ENCODE measurements at places on chromosomes 12 and 14. TPM values are rescaled to one million over a fixed set of nuclear protein-coding genes. Genes with fewer than 3 reads are reported as not detected.

Gene CCT2
- 272 TPM for total RNA-seq

Gene TMEM19
- total RNA-seq, result 22.5 TPM

Gene CRACR2A
- 15.7 TPM for total RNA-seq

Gene STYK1
- total RNA-seq, result 12.3 TPM

Gene BCL2L14
- not detected for total RNA-seq

Gene CFAP251
- 2.9 TPM for total RNA-seq

Gene ADAM21
- 0.19 TPM for total RNA-seq

Gene LRRC10
- total RNA-seq, result not detected

Gene PLCZ1
- total RNA-seq, result not detected

Gene TRIM9
- total RNA-seq, result under 0.01 TPM

Gene CCDC88C
- 40.3 TPM for total RNA-seq

Gene LRRC9
- total RNA-seq, result not detected

Gene KRT78
- total RNA-seq, result not detected
